ENCODE measurements at places on chromosomes 6 and 20.

- DNase-seq, result no peak
Measured at GRCh38 chr6:113143206-113143605, 713.9 kb upstream of the MARCKS start.

DNA sequence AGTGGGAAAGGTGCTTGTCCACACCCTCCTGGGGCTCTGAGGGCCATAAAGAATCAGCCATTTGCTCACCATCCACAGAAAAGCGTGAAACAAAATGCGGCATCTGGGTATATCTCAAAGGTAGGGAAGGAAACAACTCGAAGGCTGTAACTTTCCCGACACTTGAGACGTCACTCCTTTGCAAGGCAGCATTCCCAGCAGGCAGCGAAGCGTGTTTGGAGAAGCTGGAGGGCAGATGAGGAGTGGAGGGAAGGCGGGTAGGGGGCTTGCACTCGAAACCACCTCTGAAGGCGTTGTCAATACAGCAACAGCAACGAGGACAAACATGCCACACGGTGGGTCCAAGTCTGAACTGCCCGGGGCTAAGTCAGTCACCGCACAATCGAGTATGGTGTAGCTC is 98.4 kb downstream of the FOXC1 start:
- DNase-seq, result no peak

GRCh38 chr6:143581835-143582480 is 70.4 kb upstream of the FUCA2 start:
- DNase-seq, result no peak

DNA sequence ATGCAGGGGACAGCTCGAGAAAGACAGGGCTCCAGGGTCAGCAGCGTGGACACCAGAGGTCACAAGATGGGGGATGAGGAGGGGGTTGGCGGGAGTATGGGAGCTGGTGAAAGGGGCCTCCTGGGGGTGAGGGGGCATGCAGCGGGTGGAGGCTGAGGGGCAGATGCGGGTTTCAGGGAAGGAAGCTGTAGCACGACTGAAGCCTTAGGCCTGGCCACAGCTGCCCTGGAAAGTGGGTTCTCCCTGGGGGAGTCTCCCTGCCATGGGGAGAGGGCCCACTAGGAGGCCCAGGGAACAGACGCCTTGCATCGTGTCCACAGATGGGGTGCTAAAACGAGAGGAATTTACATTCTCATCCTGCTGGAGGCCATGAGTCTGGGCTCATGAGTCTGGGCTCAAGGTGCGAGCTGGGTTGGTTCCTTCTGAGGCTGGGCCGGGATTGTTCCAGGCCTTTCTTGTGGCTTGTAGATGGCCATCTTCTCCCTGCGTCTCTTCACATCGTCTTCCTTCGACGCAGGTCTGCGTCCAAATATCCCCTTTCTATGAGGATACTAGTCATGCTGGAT is 18.0 kb downstream of the APCDD1L start:
- DNase-seq, result no peak

- DNase-seq, result no peak
Measured at GRCh38 chr20:35637276-35637675, 21.6 kb downstream of the SPAG4 start.

- no peak for DNase-seq
Measured at GRCh38 chr20:36775826-36776225, 2.3 kb upstream of the DSN1 start.

GRCh38 chr6:124434421-124434820 is 527.8 kb upstream of the RNF217 start:
- no peak for DNase-seq

Measured in esophagus squamous epithelium (tissue), 5 donors.